ELF-1 (cell line): ENCODE measurements at places on chromosomes 7 and 10.

- DNase-seq: no peak
Observed at GRCh38 chr10:123552760-123553554, 113.2 kb upstream of the GPR26 start.

GRCh38 chr10:112375721-112376395, 1.9 kb downstream of the ACSL5 start:
- no peak for DNase-seq

DNA sequence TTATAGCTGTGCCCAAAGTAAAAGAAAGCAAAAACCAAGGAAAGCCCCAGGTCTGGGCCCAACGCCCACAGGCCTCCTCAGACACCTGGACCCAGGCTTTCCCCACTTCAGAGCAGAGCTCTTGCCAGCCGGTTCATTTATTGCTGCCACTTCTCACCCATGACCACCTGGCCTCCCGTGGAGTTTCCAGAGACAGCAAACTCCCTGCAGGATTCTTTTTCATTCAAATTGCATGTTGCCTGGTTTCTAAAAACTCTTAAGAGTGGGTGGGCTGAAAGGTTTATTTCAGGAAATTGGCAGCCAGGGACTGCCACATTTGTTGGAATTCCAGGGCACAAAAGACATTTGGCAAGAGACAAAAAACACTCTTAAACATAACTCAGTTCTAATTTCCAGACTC, 4.7 kb downstream of the VOPP1 start:
- DNase-seq: no peak

- no peak for DNase-seq
Observed at GRCh38 chr7:129343099-129343700, 91.0 kb upstream of the STRIP2 start.

- no peak for DNase-seq
Observed at GRCh38 chr7:73496626-73497025, 25.5 kb downstream of the BAZ1B start.
